ENCODE measurements at places on chromosomes 12 and 14.

- no peak for DNase-seq
Observed at GRCh38 chr12:102427543-102427941, 52.8 kb downstream of the IGF1 start.

GRCh38 chr14:77158882-77159255, 17.3 kb upstream of the ZDHHC22 start:
- DNase-seq, result no peak

DNA sequence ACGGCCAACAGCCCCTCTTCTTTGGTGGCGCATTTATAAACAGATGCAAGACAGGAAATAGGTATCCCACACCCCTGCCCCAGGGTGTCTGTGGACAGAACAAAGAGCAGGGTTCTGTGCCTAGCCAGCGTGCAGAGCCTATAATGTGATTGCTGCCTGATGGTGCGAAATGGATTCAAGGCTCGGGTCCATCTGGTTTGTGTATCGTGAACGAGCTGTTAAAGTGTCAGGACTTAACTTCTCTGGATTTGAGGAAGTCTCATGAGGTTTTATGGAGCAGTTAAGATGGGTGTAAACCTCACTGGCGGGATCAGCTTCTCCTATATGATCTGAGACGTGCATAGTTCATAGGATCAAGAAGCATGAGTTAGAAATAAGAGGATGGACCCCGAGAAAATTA, 388.7 kb upstream of the TBX3 start:
- no peak for DNase-seq

DNA sequence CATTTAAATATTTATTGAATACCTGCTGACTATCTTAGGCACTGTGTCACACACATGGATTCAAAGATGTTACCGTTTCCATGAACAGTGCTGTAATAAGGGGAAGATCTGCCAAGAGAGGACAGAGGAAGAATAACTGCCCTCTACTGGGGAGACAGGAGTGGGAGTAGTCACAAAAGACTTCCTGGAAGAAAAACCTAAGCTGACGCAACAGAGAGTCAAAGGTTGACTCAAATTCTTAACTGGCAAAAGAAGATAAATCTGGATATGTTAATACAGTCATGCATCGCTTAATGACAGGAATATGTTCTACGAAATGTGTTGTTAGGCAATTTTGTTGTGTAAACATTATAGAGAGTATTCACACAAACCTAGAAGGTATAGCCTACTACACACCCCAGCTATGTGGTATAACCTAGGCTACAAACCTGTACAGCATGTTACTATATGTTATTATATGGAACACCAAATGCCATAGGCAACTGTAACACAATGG, 51.5 kb downstream of the DCAF5 start:
- DNase-seq, result no peak

GRCh38 chr12:74741112-74741511, 203.5 kb downstream of the ATXN7L3B start:
- no peak for DNase-seq

- DNase-seq, result peak; percentile 81
Observed at GRCh38 chr12:12474931-12475795, 87.5 kb downstream of the DUSP16 start.

DNA sequence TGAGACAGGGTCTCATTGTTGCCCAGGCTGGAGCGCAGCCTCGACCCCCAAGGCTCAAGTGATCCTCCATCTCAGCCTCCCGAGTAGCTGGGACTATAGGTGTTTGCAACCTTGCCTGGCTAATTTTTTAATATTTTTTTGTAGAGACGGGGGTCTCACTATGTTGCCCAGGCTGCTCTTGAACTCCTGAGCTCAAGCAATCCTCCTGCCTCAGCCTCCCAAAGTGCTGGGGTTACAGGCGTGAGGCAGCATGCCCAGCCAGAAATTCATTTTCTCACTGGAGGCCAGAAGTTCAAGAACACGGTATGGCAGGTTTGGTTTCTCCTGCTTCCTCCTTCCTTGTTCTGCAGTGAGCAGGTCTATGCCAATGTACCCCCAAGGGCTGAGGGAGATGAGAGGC, 3.7 kb downstream of the RNASE1 start:
- DNase-seq, result no peak

DNA sequence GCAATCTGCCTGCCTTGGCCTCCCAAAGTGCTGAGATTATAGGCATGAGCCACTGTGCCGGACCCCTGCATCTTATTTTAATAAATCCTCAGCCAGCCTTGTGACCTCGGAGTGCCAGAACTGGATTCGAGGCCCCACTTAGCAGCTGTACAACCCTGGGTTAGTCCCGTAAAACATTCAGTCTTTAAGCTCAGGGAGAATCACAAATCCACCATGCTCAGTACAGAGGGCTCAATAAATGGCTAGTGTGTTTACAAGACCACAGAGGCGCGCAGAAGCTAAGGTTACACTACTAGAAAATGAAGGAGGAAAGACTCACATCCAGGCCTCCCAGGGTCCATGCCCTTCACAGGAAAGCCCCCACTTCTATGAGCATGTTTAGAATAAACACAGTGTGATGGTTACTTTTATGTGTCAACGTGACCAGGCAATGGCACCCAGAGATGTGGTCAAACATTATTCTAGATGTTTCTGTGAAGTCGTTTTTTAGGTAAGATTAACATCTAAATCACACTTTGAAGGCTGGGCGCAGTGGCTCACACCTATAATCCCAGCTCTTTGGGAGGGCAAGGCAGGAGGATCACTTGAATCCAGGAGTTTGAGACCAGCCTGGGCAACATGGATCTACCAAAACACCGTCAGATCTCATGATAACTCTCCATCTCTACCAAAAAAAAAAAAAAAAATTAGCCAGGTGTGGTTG, 55.3 kb downstream of the CLMN start:
- no peak for DNase-seq

- DNase-seq, result no peak
Observed at GRCh38 chr12:116931665-116932064, 20.9 kb downstream of the FBXW8 start.

GRCh38 chr14:86072116-86072894, 542.4 kb downstream of the FLRT2 start:
- no peak for DNase-seq

GRCh38 chr12:4015225-4016091, 142.3 kb upstream of the PARP11 start:
- DNase-seq, result no peak

- no peak for DNase-seq
Observed at GRCh38 chr14:78227248-78228077, 57.3 kb downstream of the NRXN3 start.

Measured in CD4-positive, alpha-beta T cell treated with Interleukin-6 at 100 ng/mL for 8 hours (primary cell).